Gastrocnemius medialis (tissue), 4 donors: ENCODE measurements at places on chromosomes 3 and 15.

DNA sequence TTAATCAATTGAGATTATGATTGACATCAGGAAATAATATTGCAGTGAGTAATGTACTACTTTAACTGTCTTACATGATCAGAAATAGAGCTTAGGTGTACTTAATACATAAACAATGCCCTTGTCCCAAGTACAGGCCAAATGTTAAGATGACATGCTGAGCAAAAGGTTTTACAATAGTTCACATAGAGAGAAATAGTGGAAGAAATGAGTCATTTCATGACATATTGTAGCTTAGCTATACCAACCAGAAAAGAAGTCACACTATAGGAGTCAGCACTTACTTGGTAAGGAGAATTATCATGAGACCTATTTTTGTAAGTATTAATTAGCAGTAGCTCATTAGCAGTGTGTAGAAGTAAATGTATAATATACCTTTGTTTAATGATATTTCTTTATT is 96.4 kb upstream of the NANOGP8 start:
- DNase-seq, result no peak

DNA sequence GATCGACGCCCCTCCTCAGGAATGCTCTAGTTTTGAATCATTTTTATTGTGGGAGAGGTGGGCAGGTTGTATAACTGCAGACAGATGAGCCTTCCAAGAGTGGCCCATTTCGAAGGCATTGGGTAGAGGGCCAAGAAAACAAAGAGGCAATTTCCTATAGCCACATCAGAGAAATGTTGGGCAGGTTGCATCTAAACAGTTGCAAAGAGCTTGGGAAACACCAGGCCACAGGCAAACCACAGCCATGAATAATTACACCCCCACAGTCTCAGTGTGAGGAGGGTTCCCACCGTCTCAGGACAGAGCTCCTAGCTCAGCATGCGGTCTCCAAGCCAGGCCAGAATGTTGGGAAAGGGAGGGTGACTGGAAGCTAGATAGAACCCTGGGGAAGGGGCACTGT is 257.3 kb downstream of the ABHD5 start:
- DNase-seq, result no peak

GRCh38 chr3:154421083-154421482 is 8.9 kb downstream of the GPR149 start:
- DNase-seq, result no peak

DNA sequence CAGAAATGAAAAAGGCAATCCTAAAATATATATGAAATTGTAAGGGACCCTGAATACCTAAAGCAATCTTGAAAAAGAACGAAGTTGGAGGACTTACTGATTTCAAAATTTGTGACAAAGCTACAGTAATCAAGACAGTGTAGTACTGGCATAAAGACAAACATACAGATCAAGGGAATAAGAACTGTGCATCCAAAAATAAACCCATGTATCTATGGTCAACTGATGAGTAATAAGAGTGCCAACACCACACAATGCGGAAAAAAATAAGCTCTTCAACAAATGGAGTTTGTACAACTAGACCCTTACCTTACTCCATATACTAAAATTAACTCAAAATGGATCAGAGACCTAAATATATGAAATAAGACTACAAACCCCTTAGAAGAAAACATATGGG is 29.6 kb downstream of the GSK3B start:
- DNase-seq, result no peak

GRCh38 chr3:126110431-126111125 is 26.7 kb upstream of the SLC41A3 start:
- DNase-seq, result no peak

DNA sequence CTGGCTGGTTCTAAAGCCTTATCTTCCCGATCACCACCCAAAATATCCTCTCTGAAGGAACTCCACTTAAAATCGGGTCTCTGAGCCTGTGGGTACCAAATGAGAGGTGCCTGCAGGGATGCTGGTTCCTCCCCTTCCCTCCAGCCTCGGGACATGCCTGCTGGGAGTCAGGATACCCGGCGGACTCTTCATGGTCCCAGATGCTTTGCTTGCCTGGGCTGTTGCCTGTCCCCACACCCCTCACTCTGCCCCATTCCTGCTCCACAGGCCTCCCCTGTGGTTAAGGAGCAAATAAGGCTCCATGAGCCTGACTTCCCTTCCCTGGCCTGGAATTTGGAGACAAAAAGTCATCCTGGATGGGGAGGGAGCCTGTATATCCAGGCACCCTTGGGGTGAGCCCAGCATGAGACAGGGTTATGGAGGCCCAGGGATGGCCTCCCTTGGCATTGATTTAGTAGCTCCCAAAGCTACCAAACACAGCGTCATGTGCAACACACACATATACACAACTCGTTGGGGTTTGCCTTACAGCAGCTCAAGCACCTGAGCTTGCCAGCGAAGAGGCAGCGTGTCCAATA is 12.3 kb upstream of the CORO2B start:
- no peak for DNase-seq

DNA sequence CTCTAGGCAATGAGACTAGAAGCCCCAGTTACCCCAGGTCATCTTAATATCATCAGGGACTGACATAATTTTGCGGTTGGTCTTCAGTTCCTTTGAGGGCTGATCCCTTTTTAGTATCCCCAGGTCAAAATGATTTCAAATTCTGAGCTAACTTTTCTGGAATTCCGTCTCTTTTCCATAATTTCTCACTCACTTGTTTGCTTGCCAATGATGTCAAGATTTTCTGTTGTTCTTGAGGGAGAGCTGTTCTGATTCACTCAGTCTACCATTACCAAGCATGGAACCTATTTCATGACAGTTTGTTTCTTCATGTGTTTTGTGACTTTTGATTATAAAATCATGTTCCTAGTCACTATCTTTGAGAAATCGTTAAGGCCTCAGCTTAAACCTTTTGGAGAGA is 190.5 kb upstream of the LYSMD4 start:
- no peak for DNase-seq

DNA sequence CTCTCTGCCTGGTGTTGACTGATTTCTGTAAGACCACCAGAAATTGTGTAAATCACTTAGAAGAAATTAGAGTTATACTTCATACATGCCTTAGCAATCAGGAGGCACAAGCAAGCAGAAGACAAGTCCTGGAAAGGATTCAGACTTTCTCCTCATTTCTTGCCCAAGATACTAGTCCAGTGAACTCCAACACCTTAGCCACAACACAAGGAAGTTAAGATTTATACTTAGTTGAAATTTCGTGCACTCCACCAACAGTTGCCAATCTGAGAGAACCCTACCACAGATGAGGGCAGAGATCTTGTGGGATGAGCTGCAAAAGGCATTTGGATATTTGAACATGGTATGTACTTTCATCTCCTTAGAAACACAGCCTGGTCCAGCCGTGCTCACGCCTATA is 2.3 kb downstream of the P3H2 start:
- DNase-seq, result no peak
